ENCODE measurements at places on chromosomes 1 and 21.

GRCh38 chr1:215890438-215890837 is 323.3 kb downstream of the KCTD3 start:
- DNase-seq: no peak

GRCh38 chr1:44820328-44821239 is 12.3 kb downstream of the BTBD19 start:
- no peak for DNase-seq

DNA sequence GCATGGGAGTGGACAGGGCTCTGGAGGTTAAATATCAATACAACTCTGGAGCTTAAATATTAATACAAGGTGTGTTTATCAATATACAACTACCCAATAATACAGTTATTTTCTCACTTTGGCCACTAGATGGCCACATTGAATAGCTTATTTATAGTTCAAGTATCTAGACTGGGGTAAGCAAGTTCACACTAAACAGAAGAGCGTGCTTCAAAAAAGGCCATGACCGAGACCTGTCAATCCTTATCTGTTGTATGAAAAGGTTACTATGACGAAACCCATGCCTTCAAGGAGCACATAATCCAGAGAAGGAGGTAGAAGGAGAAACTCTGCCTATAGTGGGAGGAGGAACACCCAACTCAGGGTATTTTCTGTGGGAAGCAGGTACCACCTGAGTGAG is 29.1 kb downstream of the CHML start:
- no peak for DNase-seq

- no peak for DNase-seq
Observed at GRCh38 chr1:22849770-22850169, 122.9 kb downstream of the LACTBL1 start.

GRCh38 chr1:67144696-67145095 is 9.9 kb upstream of the C1orf141 start:
- DNase-seq: no peak

DNA sequence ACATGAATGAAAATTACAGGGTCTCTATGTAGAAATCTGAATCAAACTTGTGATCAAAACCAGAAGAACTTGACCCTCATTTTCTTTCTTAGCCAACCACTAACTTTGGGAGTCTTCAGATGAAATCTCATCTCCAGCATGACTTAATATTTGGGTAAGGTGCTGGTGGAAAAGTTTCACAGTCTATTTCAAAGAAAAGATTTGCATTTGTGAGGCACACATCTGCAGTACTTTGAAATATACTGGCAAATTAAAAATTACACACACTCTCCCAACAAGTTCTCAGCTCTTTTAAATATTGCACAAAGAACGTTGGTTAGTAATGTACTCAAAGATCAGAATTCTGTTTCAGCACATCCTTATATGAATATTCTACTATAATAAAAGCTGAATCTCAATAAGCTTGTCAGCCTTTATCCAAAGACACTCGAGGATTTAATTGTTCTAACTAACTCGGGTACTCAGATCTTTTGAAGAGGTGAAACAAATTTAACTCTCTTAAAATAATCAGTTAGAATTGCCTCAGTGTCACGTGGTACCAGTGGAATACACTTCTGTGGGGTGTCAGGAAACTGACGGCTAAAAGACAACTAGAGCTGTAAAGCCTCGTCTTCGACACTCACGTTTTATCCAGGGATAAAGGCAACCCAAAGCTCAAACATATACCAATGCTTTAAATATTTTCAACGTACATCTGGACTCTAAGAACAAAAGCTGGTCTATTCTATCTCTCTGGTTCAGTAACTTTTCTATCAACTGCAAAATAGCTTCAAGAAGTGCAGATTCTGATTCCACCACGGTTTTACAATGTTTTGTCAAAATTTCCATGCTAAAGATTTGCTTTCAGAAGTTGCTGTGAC is 19.0 kb downstream of the SAMSN1 start:
- no peak for DNase-seq

- no peak for DNase-seq
Observed at GRCh38 chr1:212070720-212071302, 35.3 kb downstream of the DTL start.

GRCh38 chr1:167524651-167525050 is 6.3 kb upstream of the CD247 start:
- no peak for DNase-seq

GRCh38 chr21:35057428-35057827 is 8.3 kb upstream of the RUNX1 start:
- no peak for DNase-seq

GRCh38 chr1:200699871-200700270 is 30.2 kb upstream of the DDX59 start:
- DNase-seq: no peak

- no peak for DNase-seq
Observed at GRCh38 chr1:222167111-222167510, 380.8 kb downstream of the HHIPL2 start.

DNA sequence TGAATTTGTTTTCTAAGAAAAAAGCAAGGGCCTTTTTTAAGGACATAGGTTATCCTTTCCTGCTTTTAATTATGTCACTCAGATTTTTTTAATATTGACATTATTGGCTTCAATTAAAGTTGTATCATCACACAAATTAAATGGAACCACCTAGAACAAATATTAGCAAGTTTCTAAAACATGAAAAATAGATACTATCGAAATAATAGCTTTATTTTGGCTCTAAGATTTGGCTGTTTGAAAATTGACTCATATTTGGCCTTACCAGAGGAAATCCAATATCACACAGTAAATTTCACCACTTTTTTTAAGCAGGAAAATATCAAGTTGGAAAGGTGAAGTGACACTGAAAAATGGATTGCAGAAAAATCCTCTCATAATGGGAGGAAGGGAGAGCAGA is 9.2 kb downstream of the DNASE2B start:
- DNase-seq: no peak

DNA sequence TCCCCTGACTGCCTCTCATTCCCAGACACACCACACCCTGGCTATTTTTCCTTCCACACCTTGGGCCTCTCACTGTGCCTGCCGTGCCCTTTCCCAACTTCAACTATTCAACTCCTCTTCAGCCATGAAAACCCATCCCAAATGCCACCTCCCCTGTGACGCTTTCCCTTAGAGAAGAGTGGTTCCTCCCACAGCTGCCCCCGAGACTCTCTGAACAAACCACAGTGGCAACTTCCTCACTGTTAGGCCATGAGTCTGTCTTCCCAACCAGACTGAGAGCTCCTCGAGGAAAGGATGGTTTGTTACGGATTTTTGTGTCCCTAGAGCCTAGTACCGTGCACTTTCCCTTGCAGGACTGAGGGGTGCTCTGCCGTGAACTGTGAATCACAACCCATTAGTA is 59.2 kb downstream of the LRRN2 start:
- DNase-seq: no peak

GRCh38 chr1:29368936-29369932 is 132.9 kb downstream of the PTPRU start:
- DNase-seq: no peak

DNA sequence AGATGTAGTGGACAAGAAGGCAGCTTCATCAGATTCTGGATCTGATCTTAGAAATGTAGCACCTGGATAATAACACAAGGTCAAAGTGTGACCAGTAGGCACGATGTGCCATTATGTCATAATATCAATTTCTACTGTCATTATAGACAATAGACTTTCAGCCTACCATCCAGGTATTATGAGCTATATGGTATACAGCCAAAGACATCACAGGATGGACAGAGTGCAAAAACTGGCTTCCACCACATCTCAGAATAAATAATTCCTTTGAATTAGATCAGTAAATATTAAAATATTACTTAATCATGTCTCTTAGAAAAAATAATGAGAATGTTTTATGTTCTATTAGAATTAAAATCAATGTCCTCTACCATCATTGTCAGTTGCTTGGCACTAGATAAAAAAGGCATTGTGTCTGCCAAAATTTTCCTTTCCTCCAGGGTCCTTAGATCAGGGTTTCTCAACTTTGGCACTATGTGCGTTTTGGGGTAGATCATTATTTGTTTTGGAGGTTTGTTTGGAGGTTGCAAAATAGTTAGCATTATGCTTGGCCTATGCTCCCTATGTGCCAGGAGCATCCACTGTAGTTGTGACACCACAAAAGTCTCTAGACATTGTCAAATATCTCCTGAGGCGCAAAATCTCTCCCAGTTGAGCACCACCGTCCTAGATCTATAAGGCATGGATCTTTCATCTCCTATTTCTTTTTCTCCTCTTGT is 86.7 kb upstream of the NRIP1 start:
- no peak for DNase-seq

DNA sequence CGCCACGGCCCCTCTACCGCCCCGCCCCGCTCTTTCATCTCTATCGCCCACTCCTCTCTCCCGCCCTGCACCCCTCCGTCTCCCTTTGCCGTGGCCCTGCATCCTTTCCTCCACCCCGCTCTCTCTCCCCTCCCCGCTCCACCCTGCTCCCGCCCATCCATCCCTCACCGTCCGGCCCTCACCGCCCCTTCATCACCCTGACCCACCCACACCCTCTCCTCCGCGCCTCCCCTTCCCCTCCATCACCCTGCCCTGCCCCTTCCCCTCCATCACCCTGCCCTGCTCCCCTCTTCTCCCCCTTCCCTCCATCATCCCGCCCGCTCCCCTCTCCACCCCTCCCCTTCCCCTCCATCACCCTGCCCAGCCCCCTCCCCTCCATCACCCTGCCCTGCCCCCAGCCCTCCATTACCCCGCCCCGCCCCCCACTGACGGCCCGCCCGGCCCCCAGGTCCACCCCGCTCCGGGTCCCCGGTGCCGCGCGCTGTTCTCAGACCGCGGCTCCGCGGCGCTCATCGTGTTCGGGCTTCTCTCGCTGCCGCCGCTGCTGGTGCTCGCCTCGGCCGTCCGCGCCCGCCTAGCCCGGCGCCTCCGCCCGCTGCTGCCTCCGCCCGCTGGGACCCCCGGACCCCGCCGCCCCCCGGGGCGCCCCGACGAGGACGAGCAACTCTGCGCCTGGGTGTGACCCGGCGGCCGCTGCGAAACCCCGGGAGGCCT is 6.2 kb upstream of the ANKRD65 start:
- no peak for DNase-seq

GRCh38 chr1:41385398-41386195 is 24.4 kb downstream of the FOXO6 start:
- no peak for DNase-seq

GRCh38 chr1:235093696-235094592 is 34.7 kb downstream of the TOMM20 start:
- no peak for DNase-seq

- no peak for DNase-seq
Observed at GRCh38 chr1:46621930-46622329, 5.3 kb upstream of the MOB3C start.

DNA sequence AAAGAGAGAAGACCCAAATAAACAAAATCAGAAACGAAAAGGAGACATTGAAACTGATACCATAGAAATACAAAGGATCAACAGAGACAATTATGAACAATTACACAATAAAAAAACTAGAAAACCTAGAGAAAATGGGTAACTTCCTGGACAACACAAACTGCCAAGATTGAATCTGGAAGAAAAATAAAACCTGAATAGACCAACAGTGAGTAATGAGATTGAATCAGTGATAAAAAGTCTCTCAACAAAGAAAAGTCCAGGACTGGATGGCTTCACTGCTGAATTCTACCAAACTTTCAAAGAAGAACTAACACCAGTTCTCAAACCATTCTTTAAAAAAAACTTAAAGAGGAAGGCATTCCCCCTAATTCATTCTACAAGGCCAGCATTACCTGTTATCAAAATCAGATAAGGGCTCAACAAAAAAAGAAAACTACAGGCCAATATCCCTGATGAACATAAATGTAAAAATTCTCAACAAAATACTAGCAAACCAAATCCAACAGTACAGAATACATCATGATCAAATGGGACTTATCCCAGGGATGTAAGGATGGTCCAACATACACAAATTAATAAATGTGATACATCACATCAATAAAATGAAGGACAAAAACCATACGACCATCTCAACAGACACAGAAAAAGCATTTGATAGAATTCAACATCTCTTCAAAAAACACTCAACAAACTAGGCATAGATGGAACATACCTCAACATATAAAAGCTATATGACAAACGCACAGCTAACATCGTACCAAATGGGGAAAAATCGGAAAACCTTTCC is 119.9 kb downstream of the ACBD6 start:
- DNase-seq: no peak

DNA sequence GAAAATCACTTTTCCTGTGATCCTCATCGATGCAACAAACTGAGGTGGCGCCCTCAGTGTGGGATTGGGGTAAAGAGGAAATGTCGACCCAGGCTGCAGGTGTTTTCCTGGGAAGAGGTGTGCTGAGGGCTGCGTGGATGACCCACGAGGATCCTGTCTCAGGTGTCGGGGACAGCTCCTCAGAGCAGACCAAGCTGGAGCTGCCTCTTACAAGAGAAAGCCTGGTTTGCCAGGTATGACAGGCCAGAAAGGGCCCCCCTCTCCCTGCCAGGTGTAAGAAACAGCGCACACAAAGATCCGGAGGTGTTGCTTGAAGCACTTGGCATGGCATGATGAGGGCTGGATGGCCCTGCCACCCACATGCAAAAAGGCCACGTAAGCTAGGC is 12.6 kb downstream of the FHAD1 start:
- DNase-seq: no peak

DNA sequence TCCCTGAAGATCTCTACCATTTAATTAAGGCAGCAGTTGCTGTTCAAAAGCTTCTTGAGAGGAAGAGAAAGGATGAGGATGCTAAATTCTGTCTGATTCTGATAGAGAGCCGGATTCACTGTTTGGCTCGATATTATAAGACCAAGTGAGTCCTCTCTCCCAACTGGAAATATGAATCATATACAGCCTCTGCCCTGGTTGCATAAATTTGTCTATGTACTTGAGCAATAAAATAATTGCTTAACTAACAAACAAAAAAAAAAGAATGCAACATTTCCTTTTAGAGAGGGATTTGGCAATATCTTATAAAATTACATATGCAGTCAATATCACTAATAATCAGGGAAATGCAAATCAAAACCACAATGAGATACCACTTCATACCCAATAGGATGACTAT is 26.8 kb downstream of the ALDH9A1 start:
- no peak for DNase-seq

DNA sequence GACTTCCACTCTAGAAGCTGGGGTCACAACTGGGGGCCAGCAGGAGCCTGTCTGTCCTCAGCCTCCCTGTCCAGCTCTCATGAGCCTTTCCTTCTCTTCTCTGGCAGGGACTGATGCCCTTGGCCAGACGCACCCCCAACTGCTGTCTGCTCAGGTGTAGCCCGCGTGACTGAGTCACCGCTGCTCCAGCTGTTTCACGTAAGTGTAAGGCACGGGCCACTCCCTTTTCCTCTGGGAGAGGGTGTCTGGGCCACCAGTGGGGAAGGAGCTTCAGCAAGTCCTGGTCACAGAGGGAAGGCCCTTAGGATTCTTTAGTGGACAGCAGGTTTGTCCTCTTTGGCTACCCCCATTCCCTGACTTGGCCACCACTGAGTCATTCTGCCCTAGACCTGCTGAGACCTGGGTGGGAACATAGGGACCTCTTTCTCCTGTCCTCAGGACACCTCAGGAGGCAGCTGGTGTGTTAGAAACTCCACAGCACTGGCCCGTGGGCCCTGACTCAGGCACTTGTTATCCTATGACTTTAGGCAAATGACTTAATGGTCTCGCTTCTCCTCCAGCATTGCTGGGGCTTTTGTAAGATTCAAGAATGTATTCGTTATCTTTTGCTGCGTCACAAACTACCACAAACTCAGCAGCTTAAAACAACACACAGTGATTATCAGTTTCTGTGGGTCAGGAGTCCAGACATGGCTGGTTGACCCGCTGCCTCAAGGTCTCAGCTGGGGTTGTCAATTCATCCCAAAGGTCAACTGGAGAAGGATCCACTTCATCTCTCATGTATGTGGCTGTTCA is 64.8 kb downstream of the FAM163A start:
- DNase-seq: no peak

- peak; percentile 89 for DNase-seq
Observed at GRCh38 chr1:179021873-179022272, 3.8 kb upstream of the FAM20B start.

Data from NCI-H187 treated with DMSO at 0.1 percent for 48 hours (cell line).